ENCODE measurements at places on chromosomes 12 and 14.

DNA sequence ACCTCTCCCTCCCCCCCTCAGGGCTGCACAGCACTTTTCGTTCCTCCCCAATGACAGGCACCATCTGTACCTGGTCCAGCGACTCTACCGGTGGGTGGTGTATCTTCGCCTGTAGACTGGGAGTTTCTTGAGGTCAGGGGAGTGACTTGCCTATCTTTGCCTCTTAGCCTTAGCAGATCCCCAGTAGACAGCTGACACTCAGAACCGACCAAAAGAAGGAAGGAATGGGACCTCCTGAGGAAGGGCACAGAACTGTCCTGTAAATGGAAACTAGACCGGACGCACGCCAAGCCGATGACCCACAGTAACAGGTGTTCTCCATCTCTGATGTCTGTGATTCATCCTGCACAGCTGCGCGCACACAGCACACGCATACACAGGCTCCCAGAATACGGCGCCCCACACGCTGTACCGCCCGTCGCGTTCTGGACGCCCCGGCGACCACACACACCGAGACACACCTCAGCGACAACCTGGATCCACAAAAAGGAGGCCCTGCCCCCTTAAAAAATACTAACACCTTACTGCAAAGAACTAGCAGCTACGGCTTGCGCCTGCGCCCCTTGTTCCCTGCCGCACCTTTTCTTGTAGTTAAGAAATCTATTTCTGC is 673 bp upstream of the TTC9 start:
- peak; percentile 36 for DNase-seq

- DNase-seq: no peak
Measured at GRCh38 chr12:3204143-3204542, 127.0 kb downstream of the TSPAN9 start.

GRCh38 chr12:15393995-15394394 is 71.7 kb downstream of the PTPRO start:
- no peak for DNase-seq

GRCh38 chr14:76376878-76377734 is 1.2 kb downstream of the ESRRB start:
- no peak for DNase-seq

- DNase-seq: no peak
Measured at GRCh38 chr14:23359167-23359626, 5.8 kb downstream of the EFS start.

DNA sequence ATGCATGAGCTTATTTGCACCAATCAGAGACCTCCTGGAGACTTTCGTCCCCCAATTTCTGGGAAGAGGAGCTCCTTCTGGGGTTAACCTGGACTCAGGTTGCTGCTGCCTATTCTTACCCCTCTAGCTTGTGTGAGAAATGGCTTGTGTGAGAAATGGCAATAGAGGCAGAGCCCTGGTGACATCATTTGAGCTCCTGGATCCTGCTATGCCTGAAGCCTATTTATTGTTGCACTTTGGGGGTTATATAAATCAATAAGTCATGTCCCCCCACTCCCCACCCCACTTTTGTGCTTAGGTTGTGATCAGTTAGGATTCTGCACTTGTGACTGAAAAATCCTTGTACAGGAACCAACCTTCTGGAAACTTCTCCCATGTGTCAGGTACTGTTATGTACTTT is 167.2 kb downstream of the ADCK1 start:
- DNase-seq: no peak
